ENCODE measurements at places on chromosomes 1 and 21.
A peak's percentile ranks its signal among the peaks of the same experiment; 100 is the strongest.

- DNase-seq: no peak
These were observed 38.8 kb upstream of the HAO2 start for GRCh38 chr1:119329541-119330461.

DNA sequence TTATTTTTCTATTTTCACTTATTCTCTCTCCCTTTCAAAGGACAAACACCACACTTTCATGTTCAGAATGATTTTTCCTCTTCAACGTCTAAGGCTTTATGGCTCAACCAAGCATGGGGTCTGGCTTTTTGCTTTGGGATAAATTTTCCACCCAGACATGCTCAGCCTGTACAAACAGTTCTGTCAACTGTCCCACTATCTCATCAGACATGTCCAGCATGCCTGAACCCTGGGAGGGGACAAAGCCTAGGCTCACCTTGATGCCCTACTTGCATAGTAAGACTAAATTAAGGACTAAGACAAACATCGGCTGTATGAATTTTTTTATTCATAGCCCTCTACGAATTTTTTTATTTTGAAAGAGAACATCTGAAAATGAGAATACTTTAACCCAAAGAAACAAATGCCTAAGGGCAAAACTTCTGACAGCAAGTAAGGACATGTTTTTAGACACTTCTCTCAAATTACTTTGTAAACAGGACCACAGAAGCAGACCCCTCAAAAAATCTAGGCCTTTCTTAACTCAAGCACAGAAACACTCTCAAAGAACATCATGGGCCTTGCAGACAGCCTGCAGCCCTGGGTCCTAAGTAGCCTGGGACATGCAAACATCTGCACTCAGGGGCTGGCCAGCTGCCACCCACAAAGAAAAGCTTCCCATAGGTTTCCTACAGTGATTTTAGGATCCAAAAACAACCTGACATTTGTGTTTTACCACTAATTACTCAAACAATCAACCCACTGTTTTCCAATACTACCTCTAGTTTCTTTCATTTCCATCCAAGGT is 72.3 kb upstream of the PALMD start:
- DNase-seq: no peak

DNA sequence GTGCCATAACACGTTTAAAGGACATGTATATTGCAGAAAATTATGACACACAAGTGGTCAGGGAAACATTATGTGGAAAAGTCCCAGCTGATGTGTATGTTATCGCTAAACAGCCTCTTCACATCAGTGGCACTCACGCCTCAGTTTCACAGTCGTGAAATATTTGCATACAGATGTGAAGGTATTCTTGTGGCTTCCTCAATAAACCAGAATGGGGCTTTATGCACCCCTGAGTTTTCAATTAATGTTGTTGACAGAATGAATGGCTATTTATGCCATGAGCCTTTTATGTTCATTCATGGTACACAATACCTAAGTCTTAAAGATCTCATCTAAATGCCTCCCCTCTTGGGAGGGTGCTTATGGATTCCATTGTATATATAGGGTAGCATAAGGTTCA is 202.1 kb upstream of the ADGRL2 start:
- DNase-seq: no peak

DNA sequence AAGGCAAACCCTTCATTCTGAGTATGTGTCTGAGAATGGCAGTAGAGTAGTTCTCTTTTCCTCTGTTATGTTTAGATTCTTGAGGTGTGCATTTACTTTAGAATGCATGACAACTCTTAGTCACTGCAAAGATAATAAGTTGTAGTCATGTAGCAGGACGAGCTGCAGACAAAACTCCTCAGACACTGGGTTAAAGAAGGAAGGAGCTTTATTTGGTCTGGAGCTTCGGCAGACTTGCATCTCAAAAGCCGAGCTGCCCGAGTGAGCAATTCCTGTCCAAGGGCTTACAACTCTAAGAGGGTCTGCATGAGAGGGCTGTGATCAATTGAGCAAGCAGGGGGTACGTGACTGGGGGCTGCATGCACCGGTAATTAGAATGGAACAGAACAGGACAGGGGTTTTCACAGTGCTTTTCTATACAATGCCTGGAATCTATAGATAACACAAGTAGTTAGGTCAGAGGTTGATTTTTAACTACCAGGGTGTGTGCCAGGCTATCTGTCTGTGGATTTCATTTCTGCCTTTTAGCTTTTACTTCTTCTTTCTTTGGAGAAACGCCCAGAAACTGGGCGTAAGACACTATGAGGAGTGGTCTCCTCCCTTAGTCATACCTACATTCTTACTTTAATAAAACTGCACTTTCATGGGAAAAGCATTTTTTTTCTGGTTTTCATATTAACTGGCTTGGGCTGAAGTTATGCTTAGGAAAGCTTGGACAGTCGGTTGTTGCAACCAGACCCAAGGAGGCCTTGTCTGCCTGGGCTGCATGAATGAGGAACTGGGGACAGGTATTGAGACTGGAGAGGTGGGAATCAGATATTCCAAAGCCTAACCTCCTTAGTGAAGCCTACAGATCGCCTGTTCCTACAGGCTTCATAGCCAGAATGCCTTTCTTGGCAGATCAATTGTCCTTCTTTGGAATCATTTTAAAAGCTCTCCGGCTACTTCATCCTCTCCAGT is 115.1 kb downstream of the RHOU start:
- no peak for DNase-seq

GRCh38 chr1:14826172-14826636 is 227.7 kb downstream of the KAZN start:
- DNase-seq: no peak

GRCh38 chr1:153087652-153088051 is 6.7 kb downstream of the SPRR2E start:
- DNase-seq: no peak

- peak; percentile 29 for DNase-seq
These were observed 17.9 kb downstream of the TNFRSF25 start for GRCh38 chr1:6447818-6448748.

DNA sequence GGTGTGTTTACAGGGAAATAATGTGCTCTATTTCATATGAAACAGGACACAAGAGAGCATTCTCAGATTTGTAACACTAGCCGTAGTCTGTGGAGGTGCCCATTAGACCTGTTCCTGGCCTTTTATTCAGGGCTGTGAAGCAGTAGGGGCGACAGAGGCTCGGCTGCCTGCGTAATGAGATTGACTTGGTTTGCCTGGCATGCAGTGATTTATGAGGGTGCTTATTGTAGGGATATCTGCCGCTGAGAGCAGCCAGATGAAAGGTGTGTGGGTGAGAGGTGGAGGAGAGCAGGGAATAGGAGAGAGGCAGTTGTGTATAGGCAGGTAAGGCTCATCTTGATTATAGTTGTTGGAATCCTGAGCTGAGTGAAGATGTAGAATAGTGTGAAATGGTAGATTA is 51.3 kb downstream of the DNAJC6 start:
- DNase-seq: no peak

DNA sequence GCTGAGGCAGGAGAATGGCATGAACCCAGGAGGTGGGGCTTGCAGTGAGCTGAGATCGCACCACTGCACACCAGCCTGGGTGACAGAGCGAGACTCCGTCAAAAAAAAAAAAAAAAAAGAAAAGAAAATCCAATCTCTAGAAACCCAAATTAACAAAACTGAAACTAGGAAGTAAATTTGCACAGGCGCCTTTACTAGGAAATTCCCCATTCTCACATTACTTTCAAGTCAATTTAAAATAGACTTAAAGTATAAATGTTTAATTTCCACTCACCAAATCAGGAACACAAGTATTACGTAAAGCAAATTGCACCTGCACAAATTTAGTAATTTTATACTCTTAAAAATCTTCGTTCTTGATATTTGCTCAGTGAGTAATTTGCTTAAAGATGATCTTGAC is 67.8 kb upstream of the BCAR3 start:
- no peak for DNase-seq

DNA sequence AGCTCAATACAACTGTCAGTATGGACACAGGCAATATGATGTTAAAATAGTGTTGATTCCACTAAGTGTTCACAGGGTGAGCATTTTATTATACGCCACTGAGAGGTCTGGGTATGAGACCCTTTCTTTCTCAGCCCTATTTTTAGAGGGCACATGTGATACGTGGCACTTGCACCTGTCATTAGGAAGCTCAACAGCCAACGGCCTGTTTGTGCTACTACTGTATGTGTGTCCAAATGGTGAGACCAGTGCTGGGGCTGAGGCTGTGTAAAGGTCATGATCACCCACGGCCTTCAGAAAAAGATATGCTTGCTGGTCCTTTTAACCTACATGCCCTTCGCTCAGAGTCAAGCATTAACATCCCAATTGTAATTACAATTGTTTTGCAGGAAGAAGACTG is 176.2 kb downstream of the DUSP10 start:
- DNase-seq: no peak

DNA sequence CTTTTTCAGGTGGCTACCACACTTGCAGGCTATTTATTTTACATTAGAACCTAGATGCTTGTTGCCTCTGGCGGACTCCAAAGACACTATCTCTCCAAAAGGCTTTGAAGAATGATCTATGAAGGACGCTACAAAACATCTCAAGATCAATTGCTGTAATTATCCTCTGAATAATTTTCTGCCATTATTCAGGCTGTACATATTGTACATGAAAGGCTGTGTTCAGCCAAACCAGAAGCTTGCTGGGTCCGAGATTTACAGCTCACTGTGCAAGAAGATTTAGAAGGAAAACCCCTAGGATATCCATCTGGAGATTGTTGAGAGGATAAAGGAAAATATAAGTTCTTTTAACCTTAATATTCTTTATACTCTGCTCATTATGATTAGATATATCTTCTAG is 523.6 kb upstream of the PLXNA2 start:
- DNase-seq: no peak

DNA sequence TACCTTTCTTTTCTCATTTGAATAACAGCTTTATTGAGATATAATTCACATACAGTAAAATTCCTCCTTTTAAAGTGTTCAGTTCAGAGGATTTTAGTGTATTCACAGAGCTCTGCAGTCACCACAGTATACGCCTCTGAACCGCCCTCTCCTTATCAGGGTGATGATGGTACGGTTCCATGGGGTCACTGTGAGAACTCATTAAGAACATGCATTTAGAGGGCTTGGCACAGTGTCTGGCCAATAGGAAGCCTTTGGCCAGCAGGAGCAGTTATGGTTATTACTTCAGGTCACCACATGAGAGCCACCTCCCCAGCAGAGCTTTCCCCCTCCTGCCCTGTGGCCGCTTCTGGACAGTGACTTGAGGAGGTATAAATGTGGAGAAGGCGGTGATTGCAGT is 27.3 kb downstream of the KCNQ4 start:
- no peak for DNase-seq

- DNase-seq: no peak
These were observed 492.4 kb upstream of the NFIA start for GRCh38 chr1:60589916-60590315.
